ENCODE measurements at places on chromosomes 12 and 14.

GRCh38 chr12:103956509-103957027 lies 9.1 kb upstream of the TDG start:
- peak; percentile 27 for DNase-seq

GRCh38 chr14:75513911-75514672 lies 8.2 kb upstream of the BATF start:
- DNase-seq = no peak

DNA sequence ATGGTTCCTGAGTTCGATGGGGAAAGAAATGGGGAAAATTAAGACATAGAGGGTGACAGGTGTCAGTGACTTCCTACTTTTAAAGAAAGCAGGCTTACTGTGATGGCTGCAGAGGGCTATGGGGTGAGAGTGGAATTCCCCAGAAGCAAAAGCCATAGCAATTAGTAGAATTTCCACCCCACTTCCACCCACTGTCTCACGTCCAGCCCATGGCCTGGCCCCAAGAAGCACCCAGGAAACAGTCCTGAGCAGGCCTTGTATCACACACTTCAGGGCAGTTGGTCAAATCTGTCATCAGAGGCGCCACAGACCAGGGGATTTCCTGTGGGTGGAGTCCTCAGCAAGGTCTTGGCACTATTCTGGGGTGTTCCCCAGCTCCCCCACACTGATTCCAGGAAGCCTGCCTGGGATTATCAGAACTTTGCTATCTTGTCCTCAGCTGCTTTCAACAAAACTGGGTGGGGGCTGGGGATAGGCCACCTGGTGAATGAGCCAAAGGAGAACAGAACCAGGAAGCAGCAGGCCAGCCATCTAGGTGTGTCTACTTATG lies 120.1 kb upstream of the CCND2 start:
- DNase-seq = no peak

- DNase-seq = no peak
These were observed 288.0 kb downstream of the ERC1 start for GRCh38 chr12:1279050-1279449.

- DNase-seq = no peak
These were observed 2.0 kb upstream of the CLEC6A start for GRCh38 chr12:8453796-8454195.

- no peak for DNase-seq
These were observed 6.3 kb upstream of the PZP start for GRCh38 chr12:9214534-9214933.
